ENCODE measurements at places on chromosomes 6 and 20. TPM values are rescaled to one million over a fixed set of nuclear protein-coding genes. Genes with fewer than 3 reads are reported as not detected.

The TBXT gene
- not detected for total RNA-seq

The ERVFRD-1 gene
- not detected for total RNA-seq

The KHDC1L gene
- 5.4 TPM for total RNA-seq

The MATN4 gene
- total RNA-seq: 0.64 TPM

The PRDM13 gene
- not detected for total RNA-seq

DNA sequence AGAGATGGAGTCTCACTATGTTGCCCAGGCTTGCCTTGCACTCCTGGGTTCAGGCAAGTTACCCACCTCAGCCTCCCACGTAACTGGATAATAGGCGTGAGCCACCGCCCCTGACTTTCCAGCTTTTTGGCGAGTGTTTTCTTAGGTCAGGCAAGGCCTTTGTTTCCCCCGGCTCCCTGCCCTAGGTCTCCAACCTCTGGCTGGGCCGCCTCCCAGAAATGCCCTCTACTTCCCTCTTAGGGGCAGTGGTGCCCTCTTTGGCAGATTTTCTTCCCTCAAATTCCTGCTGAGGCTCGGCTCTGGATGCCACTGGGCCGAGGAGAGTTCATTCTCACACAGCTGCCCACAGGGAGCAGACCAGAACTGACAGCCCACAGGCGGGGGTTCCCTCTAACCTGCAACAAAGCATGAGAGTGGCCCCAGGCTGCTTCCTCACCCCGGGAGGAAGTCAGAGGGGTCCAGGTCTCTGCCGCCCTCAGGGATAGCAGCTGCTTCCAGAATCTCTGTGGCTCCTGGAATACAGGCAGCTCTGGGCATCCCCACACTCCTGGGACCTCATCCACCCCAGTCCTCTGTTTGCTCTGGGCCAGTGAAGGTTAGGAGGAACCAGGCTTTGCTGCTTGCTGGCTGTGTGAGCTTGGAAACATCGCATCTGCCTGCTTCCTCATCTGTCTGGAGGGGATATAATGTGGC lies 56.5 kb downstream of the TCP11 start:
- no peak for DNase-seq

DNA sequence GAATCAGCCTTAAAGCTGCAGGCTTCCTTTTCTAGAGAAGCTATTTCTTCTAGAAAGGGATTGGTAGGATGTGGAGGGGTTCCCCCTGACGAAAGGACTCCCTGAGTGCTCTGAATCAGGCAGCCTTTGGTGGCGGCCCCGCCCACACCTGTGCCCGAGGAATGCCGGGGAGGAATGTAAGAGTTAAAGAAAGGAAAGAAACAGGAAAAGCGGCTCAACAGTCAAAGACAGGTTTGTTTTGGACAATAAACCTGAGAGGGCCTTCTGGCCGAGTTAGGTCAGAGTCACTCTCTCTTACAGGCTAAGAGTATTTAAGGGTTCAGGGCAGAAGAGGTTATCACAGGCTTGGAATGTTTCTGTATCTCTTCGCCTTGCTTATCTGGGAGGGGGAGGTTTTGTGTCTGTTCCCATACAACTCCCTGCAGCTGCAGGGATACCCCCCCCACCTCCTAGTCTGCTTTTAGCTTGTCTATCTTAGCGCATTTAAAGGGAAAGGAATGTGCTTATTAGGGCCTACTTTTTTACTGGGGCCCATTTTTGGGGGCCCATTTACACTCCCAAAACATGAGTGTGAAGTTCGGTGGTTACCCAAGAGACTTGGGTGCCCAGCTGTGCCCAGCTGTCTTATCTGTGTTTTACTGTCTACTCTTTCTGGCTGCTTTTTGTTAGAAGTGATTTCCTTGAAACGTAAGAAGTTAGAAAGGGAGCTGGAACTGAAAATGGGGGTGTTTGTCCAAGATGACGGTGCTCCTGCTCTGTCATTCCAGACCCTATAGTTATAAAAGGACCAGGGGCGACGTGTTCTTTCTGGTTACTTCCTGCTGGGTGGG lies 32.8 kb downstream of the DYNLT1 start:
- no peak for DNase-seq

DNA sequence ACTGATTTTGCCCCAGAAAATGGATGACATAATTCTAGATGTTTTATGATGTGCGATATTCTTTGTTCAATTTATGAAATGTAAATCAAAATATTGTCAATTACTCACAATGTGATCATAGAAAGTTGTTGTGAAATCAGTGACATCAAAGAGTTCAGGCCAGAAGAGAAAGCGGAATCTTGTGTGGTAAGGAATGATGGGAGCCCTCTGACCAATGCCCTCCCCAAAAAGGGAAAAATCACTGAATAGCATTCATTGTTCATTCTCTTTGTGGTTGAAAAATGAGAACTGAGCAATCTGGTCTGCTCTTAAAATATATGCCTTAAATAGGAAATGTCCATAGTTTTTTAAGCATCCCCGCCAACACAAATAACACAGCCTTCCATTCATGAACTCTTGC lies 247.1 kb upstream of the GRIK2 start:
- peak; percentile 27 for DNase-seq

GRCh38 chr20:20248620-20249200 lies 119.2 kb upstream of the INSM1 start:
- no peak for DNase-seq
